Activated CD8-positive, alpha-beta memory T cell treated with anti-CD3 and anti-CD28 coated beads for 4 hours (primary cell): ENCODE measurements at places on chromosomes 6 and 20.

- no peak for DNase-seq
Observed at GRCh38 chr6:67653561-67653960, 981.5 kb upstream of the ADGRB3 start.

DNA sequence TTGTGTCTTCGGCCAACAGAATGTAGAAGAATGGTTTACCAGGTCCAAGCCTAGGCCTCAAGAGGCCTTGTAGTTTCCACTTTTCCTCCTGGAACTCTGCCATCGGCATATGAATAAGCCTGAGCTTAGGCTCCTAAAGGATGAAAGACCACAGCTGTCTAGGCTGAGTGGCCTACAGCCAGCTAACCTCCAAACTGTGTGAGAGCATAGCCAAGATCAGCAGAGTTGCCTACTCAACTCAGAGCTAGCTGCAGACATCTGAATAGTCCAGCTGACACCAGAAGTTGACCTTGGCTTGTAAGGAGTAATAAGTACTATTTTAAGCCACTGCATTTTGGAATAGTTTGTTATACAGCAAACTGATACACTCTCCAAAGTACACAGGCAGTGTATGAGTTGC lies 52.6 kb upstream of the SMIM29 start:
- DNase-seq, result no peak

DNA sequence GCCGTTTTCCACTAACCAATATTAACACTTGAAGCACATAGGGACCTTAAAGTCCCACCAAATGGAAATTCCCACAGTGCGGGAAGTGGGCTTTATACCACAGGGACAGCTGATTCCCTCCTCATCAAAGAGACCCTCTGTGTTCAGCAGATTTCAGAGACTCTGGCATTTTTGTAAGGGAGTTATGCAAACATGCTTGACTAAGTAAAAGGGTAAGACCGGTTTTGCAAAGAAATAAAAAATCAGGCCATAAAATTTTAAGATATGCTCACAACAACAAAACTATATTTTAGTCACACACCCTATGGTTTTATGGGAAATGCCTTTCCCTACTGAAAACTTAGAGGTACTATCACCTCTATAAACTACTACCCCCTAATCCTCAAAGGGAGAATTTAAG lies 45.4 kb upstream of the SPTLC3 start:
- DNase-seq, result no peak

DNA sequence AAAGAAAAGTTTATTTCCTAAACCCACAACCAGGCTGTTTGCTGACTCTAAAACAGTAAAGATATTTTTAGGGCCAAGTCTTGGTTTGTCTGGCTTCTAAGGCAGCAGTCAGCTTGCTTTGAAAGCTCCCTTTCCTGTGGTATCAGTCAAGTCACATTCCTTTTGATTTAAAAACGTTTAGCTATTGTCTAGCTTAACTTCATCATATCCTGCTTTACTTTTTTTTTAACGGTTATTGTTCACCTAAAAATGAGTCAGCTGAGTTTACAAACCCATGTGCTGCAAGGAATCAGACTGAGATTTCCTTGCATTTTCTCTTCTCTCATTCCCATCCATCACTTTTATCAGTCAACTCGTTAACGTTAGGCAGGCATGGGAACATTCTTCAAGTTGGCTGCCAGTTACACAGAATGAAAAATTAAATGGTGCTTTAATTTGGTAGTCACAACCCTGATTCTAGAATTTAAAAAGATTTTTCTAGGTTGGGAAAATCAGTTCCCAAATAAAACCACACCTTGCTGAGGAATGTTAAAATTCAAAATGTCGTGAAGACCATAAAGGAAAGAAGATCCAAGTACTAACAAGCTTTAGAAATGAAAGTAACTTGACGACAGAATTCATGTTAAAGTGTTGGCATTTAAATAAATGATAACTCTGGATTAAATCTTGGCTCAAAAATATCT lies 45.9 kb downstream of the ELOVL5 start:
- no peak for DNase-seq

DNA sequence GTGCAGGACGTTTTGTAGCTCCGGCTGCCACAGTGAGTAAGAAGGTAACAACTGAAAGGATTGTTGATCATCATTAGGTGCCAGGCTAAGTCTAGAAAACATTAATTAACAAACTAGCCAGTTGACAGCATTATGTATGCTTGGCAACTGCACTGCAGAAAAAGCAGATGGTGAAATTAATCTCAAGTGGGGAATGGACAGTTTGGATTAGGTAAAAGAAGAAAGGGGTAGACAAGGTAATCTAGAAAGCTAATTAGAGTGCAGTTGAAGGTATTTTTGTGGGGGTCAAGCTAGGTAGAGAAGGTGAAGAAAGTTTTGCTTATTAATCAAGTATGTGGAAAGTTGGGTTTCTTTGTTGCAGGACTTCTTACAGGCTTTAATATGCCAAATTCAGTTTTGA lies 69.7 kb upstream of the HINT3 start:
- DNase-seq, result no peak

- DNase-seq, result no peak
Observed at GRCh38 chr6:87628881-87629280, 38.9 kb downstream of the ORC3 start.

DNA sequence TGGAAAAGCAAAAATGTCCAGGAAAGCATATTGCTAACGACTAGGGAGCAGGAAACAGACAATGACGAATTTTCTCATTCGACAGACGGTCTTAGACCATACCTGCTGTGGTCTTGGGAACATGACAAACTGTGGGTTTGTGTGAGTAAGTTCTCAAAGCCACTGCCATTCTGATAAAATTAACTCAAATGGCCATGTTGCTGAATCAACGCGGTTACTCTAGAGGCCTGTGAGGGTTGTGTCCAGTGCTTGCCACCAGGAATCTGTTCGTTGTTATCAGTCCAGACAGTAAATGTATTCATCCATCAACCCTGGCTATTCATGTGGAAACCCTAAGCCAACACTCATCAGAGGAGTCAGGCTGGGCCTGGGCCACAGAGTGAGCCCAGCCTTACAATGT lies 124.3 kb downstream of the MYLK4 start:
- DNase-seq, result no peak

DNA sequence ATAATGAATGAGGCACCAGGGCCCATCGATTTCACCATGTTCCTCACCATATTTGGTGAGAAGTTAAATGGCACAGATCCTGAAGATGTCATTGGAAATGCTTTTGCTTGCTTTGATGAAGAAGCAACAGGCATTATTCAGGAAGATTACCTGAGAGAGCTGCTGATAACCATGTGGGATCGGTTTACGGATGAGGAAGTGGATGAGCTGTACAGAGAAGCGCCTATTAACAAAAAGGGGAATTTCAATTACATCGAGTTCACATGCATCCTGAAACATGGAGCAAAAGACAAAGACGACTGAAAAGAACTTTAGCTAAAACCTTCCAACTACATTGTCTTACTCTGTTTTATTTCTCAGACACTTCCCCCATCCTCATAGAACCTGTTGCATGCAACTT lies 21.6 kb upstream of the ZBTB22 start:
- no peak for DNase-seq

DNA sequence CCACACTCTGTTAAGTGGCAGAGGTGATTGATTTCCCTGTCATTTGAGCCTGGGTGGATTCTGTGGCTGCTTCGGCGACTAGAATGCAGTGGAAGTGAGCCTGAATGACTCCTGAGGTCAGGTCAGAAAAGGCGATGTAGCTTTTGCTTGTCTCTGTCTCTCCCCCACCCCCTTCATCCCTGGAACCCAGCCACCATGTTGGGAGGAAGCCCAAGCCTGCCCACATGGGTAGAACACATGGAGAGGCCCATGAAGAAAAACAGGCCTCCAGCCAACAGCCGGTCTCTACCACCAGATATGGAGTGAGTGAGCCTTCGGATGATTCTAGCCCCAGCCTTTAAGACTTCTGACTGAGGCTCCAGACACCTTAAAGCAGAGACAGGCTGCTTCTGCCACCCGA lies 181.0 kb downstream of the TFAP2C start:
- DNase-seq, result no peak

DNA sequence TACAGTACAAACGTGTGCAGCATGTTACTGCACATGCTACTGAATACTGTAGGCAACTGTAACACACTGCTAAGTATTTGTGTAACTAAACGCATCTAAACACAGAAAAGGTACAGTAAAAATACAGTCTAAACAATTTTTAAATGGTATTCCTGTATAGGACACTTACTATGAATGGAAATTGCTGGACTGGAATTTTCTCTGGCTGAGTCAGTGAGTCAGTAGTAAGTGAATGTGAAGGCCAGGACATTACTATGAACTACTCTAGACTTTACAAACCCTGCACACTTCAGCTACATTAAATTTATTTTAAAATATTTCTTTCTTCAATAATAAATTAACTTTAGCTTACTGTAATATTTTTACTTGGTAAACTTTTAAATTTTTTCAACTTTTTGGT lies 225.0 kb upstream of the TENT5A start:
- DNase-seq, result no peak

DNA sequence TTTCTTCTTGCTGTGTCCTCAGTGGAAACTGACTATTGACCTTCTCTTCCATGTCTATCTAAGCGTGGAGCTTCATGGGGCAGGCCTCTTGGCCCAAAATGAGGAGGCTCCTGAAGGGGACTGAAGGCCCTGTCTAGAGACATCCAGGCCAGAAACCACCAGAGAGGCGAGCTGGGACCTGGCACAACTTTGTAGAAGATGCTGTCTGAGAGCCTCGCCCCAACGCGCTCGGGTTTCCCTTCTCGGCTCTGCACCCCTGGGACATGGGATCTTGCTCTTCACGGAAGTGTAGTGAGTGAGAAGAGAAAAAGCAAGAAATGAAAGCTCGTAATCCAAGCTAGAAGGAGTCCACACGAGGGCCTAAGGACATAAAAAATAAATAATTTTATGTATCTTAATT lies 96.8 kb downstream of the GMPR start:
- no peak for DNase-seq

DNA sequence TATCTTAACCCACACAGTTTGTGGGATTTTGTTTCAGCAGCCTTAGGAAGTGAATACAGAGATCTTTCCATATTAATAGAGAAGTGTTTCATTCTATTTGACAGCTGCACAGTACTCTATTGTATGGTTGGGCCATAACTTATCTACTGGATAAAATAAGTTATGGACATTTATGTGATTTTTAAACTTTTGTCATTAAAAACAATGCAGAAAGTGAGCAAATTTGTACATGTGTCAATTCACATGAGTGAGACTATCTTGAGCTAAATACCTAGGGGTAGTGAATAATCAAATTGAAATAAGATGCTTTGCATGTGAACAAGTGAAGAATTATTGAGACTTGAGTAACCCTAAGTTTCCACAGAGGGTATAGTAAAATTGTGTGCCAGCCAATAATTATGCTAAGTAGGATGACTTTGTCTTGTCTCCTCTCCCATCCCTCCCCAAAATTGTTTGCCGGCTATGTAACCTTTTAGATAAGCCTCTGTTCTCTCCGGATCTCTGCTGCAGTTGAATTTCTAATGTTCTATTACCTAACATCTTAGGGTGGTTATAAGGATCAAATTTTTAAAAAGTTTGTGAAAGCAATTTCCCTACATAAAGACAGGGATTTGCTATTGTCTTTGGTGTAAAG lies 33.3 kb upstream of the TPBG start:
- DNase-seq, result no peak

DNA sequence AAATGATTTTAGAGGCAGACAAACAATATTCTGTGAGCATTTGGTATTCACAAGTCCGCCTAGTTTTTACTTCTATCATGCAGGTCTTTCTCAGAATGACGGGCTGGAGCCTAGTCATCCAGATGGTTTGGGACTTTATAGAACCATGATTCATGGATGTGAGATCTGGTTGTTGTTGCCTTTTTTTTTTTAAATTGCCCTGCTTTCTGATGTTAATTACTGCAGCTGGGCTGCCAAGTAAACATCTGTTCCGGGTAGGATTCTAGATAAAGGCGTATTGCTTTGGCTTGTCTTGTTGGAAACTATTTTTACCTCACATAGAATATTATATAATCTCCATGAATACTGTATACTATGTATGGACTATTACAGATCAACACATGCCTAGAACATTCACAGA lies 58.1 kb downstream of the RNF217 start:
- DNase-seq, result no peak

DNA sequence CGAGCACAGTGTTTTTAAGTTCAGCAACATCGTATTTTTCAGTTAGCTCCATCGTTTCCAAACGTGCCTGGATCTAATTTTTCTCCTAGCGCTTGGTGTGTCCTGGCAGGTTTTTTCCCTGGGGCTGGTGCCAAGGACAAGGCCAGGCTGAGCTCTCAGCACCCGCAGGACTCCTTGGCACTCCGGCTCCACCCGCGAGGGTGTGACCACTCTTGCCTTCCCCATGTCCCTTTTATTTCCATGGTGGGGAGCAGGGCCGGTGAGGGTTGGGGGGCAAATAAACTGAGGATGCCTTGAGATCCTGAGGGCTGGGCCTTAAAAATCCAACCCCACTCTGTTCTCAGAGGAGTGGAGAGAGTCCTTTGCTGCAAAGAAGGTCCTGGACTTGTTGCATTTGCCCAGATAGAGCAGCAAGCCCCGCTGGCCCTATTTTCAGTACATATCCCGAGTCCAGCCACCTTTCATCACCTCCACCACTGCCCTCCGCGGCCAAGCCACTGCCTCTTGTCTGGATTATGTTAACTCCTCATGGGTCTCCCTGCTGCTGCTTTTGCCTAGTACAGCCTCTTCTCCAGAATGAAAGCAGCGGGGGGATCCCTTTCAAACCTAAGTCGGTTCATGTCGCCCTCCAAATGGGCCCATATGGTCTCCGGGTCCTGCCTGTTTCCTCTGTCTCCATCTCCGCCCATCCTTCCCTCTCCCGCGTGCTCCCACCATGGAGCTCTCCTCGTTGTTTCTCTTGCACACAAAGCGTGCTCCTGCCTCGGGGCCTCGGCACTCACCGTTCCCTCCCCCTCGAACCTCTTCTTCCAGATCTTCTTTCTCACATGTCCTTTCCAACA lies 4.5 kb upstream of the RAB44 start:
- no peak for DNase-seq

GRCh38 chr6:140284871-140285270 lies 910.4 kb upstream of the CITED2 start:
- DNase-seq, result no peak

DNA sequence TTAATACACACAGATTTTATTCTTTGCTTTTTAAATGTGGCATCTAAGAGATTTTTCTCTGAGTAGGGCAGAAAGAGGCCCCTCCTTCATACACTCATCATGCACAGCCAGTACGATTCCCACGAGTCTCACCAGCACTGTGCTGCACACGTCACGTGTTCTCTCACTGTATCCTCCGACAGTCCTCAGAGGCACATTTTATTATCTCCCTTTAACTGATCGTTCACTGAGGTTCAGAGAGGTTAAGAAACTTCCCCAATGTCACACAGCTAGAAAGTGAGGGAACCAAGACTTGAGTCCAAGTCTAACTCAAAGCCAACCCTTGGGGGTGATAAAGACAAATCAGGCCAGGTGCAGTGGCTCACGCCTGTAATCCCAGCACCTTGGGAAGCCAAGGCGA lies 142.5 kb downstream of the PREX1 start:
- DNase-seq, result no peak

DNA sequence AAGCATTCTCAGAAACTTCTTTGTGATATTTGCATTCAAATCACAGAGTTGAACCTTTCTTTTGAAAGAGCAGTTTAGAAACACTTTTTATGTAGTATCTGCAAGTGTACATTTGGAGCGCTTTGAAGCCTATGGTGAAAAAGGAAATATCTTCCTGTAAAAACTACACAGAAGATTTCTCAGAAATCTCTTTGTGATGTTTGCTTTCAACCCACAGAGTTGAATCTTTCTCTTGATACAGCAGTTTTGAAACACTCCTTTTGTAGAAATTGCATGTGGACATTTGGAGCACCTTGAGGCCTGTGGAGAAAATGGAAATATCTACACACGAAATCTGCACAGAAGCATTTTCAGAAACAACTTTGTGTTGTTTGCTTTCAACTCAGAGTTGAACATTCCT lies 612.3 kb upstream of the ZNF337 start:
- DNase-seq, result no peak

- DNase-seq, result peak; percentile 62
Observed at GRCh38 chr6:29887819-29888776, 54.2 kb upstream of the HLA-A start.
